ENCODE measurements at places on chromosomes 5 and 9.

DNA sequence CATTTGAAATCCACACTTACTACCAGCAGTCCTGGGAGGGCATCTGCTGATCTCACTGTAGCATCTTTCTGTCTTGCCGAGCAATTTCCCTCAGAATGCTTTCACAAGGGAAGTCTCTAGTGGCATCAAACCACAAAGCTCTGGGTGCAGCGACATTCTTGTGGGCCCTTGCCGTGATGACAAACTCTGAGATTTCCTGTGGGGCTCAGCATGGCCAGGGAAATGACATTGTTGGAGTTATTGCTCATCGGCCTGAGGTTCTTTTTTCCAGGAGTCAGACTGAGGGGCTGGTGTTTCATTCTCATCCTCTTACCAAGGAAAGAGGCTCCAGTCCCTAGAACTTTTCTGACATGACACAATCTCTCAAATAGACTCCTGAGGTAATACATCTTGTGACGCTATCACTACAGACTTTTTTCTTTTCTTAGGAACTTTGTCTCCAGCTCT lies 51.4 kb downstream of the PFDN1 start:
- peak; percentile 98 for DNase-seq

- no peak for DNase-seq
Observed at GRCh38 chr9:115997923-115998322, 155.7 kb upstream of the PAPPA start.

DNA sequence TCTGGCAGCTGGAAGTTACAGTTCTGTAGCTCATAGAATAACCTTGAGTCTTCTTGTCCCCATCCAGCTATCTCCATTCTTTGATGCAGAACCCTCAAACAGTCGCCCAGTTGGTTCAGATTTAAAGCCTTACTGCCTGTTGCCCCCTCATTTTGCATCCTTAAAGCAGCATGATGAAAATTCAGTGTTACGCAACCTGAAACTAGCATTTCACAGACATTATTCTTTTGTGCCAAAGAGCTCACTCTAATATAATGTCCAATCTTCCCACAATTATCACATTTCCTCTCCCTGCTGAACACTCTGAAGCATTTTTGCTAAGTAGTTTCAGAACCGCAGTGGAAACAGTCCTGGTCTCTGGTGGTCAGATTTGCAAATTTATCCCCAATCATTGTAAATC lies 318.0 kb downstream of the PSAT1 start:
- no peak for DNase-seq

DNA sequence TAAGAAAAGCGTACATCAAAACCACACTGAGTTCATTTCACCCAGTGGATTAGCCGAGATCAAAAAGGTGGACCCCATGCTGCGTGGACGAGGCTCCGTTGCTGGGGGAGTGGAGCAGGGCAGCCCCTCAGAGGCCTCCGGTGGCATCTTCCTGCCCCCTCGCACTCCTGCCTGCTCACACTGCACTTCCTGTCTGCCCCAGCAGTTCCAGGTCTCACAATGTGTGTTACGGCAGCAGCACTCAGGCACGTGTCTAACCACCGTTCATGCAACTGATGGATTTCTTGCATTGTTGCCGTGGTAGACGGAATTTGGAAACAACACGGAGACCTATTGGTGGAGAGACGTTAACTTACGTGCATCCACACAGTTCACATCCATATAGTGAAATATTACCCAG lies 196.6 kb upstream of the OTULINL start:
- no peak for DNase-seq

DNA sequence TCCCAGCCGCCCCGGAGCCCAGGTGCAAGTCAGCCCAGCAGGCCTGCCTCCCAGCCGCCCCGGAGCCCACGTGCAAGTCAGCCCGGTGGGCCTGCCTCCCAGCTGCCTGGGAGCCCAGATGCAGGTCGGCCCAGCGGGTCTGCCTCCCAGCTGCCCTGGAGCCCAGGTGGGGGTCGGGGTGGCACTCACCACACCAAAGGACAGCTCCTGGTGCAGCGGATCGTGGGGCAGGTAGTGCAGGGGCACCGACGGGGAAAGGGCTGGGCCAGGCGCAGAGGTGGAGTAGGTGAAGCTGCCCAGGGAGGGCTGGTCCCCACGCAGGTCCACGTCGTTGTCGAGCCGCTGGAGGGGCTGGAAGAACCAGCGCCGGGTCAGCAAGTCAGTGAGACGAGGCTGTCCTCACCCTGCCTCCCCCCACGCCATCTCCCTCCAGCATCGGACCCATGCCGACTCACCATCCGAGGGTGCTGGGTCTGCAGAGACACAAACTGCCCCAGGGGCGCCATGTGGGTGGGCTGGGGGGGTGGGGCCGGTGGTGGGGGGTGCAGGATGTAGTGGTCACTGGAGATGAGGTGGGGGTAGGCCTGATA lies 6.7 kb downstream of the RNF44 start:
- DNase-seq, result no peak

DNA sequence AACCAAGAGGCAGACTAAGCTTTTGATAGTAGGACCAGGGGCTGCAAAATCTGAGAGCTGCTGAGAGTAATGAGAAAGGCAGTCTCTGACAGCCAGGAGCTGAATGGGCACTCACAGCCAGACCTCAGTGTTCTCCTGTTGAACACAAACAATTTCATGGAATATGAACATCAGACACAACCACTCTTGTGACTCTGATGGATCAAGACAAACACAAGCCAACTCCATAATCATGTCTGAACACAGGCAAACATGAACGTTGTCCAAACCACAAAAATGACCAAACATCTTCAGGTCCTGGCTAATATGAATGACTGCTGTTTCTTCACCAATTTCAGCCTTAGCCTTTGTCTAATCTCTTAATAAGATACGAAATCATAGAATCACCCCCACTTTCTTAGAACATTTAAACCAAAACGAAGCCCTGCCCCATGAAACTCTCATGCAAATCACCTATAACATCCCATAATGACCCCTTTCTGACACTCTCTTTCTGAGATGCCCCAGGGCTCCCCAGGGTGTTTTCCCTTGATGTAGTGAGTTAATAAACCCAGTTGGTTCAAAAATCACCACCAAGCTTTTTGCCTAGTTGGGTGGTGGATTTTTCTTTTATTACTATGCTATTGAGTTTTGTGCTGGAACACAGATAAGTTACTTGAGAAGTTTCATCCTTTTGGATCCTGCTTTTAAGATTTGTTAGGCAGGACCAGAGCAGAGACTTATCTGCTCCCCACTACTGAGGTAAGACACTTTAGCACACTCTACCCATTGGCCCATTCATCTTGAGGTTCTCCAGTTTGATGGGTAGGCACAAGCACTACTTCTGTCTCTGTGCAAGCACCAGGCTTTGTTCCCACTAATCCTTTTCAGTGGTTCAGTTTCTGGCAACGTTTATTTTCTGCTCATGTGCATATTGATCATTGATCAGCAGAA lies 5.9 kb upstream of the ERAP2 start:
- DNase-seq, result no peak

- peak; percentile 66 for DNase-seq
Observed at GRCh38 chr5:34709861-34710673, 53.9 kb downstream of the RAI14 start.

DNA sequence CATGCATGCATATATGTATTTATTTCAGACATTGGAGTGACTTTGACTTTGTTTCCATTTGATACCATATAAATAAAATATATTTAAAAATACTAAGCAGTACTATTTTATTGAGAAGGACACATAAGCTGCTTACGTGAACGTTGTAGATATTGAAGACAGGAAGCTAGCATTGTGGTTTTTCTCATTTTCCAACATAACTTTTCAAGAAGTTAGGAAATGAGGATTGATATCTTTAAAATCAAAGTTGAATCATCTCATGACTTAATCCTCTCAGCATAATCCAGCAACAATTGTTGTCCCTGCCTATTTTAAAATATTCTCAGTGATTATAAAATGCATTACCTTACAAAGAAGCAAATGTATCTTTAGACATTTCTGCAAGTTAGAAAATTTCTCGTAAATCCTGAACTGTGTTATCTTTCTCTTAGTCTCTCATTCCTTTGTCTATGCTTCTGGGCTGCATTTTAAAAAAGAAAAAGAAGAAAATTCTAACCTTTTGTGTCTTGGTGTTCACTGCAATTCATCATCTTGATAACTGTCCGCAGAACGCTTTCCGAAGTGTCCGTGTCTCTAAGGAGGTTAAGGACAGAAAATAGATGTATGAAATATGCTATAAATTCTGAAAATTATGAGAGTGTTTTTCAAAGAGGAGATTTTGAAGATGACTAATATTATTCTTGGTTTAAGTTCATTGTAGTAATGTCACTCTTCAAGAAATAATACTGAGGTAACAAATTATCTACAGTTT lies 1089.9 kb upstream of the CDH6 start:
- DNase-seq, result no peak

- peak; percentile 50 for DNase-seq
Observed at GRCh38 chr5:166083183-166083959, 2208.1 kb upstream of the WWC1 start.

GRCh38 chr9:136098844-136099243 lies 3.8 kb upstream of the NACC2 start:
- no peak for DNase-seq

DNA sequence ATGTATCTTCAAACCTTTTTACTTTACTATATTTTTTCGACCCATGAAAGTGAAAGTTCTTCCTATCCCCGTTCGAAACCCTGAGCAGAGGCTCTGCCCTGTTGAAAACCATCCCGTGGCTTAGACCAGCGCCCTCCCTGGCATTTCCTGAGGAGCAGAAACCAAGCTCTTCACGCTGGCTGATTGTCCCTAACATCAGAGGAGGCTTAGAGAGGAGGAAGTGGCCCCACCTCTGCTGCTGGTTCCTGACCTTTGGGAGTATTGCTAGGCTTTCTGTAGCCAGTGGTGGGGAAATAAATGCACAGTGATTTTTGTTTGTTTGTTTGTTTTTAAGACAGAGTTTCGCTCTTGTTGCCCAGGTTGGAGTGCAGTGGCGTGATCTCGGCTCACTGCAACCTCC lies 4.2 kb upstream of the PTGES start:
- no peak for DNase-seq

DNA sequence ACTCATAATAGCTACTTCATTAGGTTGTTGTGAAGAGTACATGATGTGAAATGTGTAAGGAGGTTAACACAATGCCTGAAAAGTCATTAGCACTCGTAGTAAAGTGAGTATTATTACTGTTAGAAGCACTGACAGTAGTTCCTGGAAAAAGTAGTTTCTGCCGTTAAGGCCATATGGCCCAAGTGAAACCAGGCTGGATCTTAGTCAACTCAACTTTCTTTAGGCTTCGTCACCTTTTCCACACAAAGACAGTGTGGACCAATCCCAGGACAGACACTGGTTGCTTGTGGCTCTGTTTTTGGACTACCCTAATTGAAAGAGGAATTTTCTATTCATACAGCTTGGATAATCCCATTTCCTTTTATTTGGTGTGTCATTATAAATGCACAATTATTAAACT lies 29.4 kb upstream of the CKMT2 start:
- DNase-seq, result no peak

Measured in islet precursor cell (in vitro differentiated cells).